ENCODE measurements at places on chromosomes 3 and 15.

DNA sequence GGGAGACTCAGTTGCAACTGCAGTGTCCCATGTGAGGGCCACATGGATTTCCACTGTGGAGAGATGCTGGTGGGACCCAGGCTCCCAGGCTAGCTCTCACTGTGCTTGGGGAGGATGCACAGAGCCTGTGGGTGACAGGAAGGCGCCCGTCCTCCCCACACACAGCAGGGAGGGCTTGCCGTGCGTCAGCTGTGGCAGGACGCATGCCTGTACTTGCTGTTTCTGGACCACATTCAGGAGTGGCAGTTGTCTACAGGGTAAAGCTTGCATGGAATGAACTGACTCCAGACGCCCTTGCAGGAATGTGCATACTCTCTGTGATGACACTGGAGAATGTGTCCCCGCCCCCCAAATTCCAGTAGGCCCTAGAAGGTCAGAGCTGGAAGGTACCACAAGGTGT, 63.8 kb upstream of the SNRPA1 start:
- DNase-seq = no peak

DNA sequence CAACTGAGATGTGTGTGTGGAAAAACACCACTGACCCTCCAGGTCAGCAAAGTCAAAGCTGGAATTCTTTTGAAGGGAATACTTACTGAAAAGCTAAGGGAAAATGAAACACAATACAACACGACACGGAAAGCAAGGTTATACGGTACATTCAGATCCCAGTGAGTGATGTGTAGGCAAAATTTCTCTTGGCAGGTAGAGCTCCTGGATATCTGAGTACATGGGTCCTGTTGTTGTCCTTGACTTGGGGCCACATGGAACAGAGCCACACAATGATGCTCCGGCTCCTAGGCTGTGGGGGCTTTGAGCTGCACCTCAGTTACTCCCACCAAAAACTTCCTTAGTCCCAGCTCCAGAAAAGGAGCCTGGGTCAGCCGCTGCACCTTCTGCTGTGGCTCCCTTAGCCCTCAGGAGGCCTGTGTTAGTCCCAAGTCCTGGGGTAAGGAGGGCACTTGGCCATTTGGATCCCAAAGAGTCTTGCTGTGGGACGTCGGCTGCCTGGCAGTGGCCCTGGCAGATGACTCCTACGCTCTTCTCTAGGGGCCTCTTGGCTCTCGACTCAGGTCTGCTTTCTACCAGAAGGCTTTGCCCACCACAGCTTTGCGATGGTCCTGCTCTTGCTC, 95.6 kb downstream of the ADCY5 start:
- no peak for DNase-seq

GRCh38 chr15:25391971-25392721, 46.7 kb downstream of the UBE3A start:
- DNase-seq = no peak

- DNase-seq = no peak
Measured at GRCh38 chr3:54360320-54360719, 238.0 kb downstream of the CACNA2D3 start.

DNA sequence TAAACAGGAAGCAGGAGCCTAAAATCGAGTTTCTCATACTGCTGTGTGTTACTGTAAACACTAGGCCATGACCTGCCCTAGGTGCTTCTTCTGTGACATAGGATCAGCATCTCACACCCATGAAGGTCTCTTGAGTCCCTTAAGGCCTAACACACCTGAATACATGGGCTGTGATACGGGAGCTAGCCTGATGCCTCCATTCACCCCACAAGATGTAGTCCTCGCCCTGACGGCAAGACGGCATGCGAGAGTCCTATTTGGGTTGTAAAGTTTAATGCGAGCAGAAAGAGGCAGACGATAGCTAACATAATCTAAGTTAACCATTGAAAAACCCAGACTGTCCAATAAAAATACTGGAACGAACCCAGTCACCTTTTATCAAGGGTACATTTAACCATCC, 241.1 kb upstream of the ICE2 start:
- DNase-seq = no peak

- DNase-seq = no peak
Measured at GRCh38 chr15:97976766-97977503, 16.4 kb downstream of the ARRDC4 start.

- no peak for DNase-seq
Measured at GRCh38 chr15:62758126-62758951, 284.2 kb upstream of the TPM1 start.

GRCh38 chr15:55387027-55387426, 21.1 kb downstream of the CCPG1 start:
- DNase-seq = no peak

DNA sequence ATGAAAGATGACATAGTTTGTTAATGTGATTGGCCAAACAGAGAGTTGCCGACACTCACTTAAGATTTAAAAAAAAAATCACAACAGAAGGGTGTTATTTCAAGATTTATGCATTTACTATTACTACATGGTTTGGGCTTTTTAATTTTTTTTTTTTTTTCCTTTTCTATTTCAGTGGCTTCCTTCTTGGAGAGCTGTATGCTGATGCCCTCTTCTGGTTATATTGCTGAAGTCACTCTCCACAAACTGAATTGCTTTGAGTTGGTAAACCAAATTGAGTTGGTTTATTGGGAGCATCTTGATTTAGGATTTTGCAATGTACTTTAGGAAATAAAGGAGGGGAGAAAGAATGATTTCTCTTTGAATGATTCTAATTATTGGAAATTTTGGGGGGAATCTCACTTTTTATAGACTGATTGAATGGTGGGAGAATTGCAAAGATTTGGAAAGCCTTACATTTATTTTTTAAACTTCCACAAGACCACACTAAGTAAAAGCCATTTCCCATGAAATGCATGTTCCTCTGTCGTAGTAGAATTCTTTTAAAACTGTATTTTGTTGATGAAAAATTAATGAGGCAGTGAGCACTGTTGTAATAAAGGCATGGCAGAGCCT, 186.6 kb upstream of the FEZF2 start:
- DNase-seq = no peak

DNA sequence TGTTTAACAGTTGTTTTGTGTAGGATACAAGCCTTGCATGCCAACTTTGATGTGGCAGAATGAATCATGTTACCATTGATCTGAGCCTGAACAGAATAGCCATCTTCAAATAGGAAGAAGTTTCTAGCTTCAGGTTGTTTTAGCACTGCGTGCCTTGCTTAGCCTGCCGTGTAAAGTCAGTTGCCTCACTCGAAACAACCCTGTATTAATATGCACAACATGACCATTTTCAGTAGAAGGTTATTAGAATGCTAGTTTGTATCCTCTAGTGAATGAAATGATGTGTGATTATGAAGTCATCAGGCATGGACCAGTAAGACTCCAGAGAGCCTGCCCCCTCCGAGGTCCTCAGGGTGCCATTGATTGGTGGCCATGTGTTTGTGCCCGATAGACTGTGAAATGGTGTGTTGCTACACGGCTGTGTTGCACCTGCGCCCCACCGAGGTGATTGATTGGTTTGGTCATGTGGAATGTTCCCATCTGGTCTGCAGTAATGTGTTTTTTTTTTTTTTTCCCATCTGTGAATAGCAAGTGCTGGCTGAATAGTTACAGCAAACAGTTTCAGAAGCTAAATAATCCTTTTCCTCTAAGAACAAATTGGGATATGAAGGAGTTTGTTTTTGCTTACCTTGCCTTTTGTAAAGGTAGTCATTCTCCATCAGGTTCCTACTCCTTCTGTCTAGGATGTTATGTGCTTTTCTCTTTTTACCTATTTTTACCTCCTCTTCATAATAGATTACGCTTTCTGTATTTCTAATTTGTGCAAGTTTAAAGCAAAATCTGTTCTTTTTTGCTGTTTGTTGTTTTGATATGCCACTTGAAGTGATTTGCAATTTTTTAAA, 214.9 kb downstream of the TCF12 start:
- DNase-seq = peak; percentile 68
